ENCODE measurements at places on chromosomes 5 and 9. TPM values are rescaled to one million over a fixed set of nuclear protein-coding genes. Genes with fewer than 3 reads are reported as not detected.

- no peak for DNase-seq
These were observed 86.9 kb downstream of the NR6A1 start for GRCh38 chr9:124684169-124684568.

Gene SPINK4
- total RNA-seq = not detected

Gene SLCO6A1
- not detected for total RNA-seq

DNA sequence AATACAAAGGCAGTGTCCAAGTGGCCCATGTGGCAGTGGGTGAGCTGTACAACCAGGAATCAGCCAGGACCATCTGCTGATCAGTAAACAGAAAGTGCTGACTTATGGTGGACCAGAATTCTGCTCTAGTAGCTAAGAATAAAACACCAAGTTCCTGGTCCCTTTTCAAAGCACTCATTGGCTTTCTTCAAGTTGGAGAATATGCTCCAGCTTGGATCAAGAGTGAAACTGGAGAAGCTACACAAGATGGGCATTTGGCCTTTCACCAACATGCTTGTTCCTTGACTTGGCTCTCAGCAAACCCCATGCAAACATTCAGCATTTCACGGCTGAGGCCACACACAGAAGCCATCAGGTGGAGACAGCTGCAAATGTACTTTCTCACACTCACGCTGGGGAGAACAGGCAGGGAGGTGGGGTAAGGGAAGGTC, 32.1 kb downstream of the MARCHF3 start:
- DNase-seq = no peak

Data from aorta (tissue), 5 donors.